Naive thymus-derived CD8-positive, alpha-beta T cell (primary cell): ENCODE measurements at places on chromosomes 12 and 14. TPM values are rescaled to one million over a fixed set of nuclear protein-coding genes. Genes with fewer than 3 reads are reported as not detected.

- DNase-seq: no peak
These were observed 53.1 kb downstream of the SIX6 start for GRCh38 chr14:60561845-60562746.

BORCS5 gene
- total RNA-seq: 12.4 TPM

DNA sequence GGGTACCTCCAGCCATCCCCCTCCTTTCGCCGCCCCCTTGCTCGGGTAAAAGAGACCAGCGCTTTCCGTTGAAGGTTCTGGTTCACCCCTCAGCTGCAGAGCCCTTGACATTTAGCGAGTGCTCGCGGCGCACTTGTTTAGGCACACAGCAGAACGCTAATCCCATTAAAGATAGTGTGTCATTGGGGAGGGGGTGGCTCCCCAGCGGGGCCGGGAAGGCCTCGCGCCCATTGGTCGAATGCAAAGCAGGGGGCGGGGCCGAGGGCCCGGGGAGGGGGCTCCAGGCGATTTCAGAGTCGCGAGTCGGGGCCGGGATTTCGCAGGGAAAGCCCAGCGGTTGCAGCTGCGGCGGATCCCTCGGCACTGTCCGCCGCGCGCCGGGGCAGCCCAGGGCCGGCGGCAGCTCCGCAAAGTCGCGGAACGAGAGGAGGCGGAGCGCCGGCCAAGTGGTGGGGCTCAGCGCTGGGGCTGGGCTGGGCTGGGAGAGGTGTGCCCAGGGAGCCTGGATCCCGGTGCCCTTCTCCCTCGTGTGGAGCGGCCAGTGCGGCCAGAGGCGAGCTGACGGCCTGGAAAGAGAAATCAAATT, 122.9 kb downstream of the TSPAN9 start:
- DNase-seq: no peak

GRCh38 chr12:56520048-56520447, 1.6 kb upstream of the RBMS2 start:
- DNase-seq: no peak

- DNase-seq: no peak
These were observed 17.7 kb upstream of the C1S start for GRCh38 chr12:7042842-7043241.

- no peak for DNase-seq
These were observed 63.7 kb upstream of the DNM1L start for GRCh38 chr12:32615441-32615840.

DNA sequence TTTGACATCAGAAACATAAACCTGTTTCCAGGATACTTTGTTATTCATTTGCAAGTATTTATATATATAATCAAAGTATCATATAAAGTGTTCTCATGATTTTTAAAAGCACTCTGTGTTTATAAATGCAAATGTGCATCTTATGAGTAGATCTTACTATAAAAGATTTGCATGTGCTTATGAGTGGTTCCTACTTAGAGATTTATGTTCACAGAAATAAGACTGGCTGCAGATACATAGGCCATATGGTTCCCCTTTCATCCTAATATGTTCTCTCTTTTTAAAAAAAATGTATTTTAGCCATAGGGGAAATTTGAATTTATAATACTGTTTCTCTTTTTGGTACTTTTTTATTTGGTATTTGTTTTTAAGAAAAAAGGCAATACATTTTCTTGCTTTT, 174.2 kb downstream of the ESR2 start:
- no peak for DNase-seq

ACIN1 gene
- total RNA-seq: 311 TPM

DNA sequence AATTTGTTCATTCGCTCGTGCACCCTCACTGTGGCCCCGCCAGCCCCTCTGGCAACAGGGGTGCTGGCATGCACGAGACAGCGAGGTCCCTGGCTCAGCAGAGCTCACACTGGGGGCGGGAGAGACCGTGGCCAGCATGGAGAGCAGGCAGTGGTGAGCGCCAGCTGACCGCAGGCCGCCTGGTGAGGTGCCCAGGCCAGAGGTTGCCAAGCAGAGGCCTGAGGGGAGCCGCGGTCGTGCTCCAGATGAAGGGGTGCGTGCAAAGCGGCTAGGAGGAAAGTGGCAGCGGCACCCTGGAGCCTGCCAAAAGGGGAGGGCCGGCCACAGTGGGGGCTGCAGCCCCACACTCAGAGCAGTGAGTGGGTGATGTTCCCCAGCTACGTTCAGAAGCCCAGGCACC, 56.1 kb downstream of the CDC42BPB start:
- DNase-seq: no peak

DNA sequence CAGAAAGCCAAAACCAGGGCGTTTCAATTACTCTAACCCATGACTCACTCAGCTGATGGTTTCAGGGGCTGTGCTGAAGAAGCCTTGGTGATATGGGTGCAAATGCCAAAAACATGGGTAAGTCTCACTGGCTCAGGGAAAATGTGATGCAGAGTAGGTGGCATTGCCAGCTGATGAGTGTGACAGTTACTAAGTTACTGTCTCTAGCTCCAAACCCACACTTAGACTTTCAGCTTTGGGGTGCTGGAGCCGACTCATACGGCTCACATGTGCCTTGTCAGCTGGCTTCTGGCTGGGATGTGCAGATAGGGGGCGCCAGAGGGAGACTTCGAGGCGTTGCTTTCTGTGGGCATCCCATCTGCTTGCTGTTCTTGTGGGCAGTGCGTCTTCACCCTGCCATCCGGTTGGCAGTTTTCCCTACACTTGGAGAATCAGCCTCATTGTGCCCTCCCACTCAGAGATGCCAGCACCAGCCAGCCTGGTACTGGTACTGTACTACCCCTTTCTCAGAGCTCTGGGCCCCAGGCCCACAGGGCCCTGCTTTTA, 11.1 kb upstream of the KRT7 start:
- DNase-seq: no peak

RNFT2 gene
- total RNA-seq: 6.8 TPM

VASH1 gene
- 4.8 TPM for total RNA-seq

KRT82 gene
- not detected for total RNA-seq

DEPDC4 gene
- 0.81 TPM for total RNA-seq

DNA sequence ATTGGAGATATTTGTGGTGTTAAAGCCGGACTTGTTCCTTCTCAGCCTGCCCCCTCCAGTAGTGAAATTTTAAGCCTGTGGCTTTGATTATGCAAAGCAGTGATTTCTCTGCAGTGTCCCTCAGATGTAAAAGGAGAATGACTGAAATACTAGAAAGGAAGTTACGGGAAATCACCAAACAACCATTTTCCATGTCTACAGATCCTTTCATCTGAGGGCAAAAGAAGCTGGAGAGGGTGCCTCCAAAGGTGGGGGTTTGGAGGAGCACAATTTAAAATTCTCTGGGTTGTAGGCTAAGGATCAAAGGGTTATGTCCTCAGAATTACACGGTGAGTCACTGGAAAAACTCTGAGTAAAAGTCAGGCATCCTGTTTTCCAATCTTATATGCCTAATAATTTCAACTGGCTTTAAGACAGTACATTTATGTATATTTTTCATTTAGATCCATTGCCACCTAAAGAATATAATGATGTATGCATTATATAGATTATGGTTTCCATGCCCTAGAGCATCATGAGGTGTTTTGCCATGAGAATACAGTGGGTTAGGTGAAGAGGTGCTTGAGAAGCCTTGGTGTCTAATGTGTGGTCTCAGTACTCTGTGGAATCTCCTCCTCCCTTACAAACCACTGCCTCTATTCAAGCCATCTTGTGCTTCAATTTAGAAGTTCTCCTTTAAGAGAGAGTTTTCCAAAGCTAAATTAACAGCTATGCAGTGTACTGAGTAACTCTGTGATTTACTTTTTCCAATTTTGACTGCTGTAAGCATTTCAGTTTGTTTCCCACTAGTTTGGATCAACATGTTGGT, 362.1 kb downstream of the RAD51B start:
- no peak for DNase-seq

DNA sequence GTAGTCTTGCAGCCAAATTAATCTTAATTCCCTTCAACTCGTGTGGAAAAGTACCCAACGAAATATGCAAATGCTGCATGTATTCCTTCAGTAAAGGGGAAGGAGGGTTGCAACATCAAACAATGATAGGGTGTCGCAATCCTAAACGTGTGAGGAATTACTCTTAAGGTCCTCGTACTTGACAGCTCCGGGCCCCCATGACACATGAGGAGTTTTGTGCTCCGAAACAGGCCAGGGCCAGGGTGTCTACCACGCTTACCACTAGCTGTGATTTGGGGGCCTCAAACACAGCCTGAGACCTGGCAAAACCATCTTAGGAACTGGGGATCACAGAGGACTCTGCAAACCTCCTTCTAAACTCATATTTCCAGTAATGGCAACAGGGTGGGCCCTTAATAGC, 20.4 kb downstream of the FOS start:
- no peak for DNase-seq

DNA sequence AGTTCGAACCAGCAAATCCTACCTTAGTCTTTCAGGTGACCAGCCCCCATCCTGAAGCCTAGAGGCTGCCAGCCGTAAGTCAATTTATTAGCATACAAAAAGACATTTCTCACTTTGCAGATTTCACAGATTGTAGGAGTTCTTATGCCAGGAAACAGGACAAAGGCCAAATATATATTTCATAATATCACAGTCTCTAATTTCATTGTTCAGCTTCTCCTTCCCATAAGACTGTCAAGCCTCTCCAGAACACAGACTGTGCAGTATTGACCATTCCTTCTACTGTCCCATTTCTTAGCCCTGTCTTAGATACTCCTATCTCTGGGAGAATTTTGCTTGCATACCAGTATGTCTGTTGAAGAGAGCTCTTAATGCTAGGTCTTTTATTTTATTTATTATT, 89.2 kb upstream of the RESF1 start:
- no peak for DNase-seq

GRCh38 chr14:81125536-81125935, 95.2 kb downstream of the GTF2A1 start:
- DNase-seq: no peak

CFAP251 gene
- 0.82 TPM for total RNA-seq

SART3 gene
- 93.4 TPM for total RNA-seq

NAA25 gene
- 37.3 TPM for total RNA-seq

KIF26A gene
- 0.11 TPM for total RNA-seq
